ENCODE measurements at places on chromosomes 1 and 21.
A peak's percentile ranks its signal among the peaks of the same experiment; 100 is the strongest.

GRCh38 chr1:6178751-6179563, 1.2 kb downstream of the CHD5 start:
- peak; percentile 46 for ATAC-seq

DNA sequence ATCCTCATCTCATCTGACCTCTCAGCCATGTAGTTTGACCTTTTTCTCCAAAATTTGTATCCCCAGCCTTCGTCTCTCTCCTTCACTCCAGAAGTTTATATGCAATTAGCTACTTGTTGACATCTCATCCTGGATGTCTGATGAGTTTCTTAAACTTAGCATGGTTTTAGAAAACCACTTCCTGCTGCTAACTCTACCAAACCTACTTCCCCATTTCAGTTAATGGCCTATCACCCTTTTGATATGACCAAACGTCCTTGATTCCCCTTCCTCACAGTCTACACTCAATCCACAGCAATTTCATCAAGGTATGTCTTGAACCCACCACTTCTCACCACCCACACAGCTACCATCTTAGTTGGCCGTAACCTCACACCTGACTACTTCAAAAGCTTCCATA, 121.9 kb downstream of the LRRC40 start:
- no peak for ATAC-seq

- ATAC-seq = no peak
Measured at GRCh38 chr1:51924455-51924854, 45.9 kb upstream of the NRDC start.

GRCh38 chr1:76998582-76999223, 131.4 kb downstream of the ST6GALNAC5 start:
- no peak for ATAC-seq

- no peak for ATAC-seq
Measured at GRCh38 chr21:36990508-36991205, 15.8 kb upstream of the RIPPLY3 start.

GRCh38 chr1:234208351-234208750, 164.9 kb upstream of the COA6 start:
- no peak for ATAC-seq

DNA sequence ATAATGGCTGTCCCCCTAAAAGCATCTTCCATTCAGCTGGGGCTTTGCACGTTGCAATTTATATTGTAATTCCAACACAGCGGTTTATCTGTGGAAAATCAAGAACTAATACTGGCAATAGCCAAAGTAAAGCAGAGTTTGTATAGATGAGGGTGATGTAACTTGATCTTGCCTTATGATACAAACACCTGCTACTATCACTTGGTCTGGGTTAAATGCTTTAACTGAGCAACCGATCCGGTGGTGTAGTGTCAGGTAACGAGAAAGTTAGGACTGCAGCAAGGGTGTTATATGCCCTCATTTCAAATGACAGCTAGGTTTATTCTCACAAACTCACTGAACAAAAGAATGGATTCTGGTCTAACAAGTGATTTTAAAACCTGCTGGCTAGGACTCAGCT, 47.3 kb upstream of the PLPPR4 start:
- no peak for ATAC-seq

GRCh38 chr1:105427543-105427942, 1628.9 kb upstream of the PRMT6 start:
- no peak for ATAC-seq

GRCh38 chr1:205442051-205442725, 13.7 kb downstream of the BLACAT1 start:
- no peak for ATAC-seq

DNA sequence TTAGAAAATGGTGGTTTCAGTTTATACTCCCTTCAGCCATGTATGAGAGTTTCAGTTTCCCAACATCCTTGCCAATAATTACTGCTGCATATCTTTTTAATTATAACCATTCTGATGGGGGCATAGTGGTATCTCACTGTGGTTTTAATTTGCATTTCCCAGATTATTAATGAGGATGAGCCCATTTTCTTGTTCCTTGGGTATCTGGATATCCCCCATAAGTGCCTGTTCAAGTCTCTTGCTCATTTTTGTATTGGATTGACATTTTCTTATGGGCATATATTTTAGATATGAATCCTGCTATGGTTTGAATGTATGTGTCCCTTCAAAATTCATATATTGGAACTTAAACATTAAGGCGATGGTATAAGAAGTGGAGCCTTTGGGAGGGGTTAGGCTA, 1.6 kb upstream of the ZMYM6 start:
- no peak for ATAC-seq

DNA sequence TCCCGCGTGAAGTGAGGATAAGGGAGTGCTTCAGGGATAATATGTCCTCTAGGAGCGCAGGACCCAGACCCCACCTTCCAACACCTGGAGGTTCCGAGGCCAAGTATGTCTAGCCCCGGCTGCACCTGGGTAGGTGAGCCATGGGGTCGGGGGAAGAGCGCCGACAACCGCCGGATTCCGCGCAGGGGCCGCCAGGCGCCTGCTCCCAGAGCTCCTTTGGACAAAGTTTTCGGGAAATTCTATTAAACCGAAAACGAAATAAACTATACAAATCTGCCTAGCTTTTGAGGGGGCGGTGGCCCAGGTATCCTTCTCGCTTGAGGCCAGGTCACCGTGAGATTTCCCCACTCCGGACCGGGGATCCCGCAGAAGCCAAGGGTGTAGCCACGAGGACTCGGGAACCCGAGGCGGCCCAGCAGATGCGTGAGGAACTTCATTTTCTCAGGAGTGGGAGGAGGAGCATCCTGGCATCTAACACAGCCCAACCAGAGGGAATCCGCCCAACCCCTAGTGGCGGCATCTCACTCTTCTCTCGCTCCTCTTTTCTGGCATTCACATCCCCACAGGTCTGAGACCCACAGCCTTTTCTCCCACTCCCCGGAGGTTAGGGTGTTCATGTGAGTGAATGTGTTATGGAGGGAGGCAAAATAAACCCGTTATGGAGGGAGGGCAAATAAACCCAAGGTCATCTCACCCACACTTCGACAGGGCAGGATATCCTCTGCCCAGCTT, 2.3 kb upstream of the DMRTA2 start:
- no peak for ATAC-seq

DNA sequence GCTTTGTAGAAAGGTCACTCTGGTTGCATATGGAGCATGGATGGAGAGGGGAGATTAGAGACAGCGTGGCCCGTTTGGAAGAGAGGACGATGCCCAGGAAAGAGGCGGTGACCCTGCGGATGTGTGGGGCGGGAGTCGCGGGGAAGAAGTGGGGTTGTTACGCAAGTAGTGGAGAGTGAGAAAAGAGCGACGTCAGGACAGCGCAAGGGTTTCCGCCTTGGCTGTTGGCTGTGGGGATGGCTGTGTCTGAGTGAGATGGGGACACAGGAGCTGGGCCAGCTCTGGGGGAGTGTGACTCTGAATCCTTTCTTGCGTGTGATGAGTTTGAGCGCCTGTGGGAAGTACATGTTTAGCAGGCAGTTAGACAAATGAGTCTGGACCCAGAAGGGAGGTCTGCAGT, 3.8 kb downstream of the B4GALT2 start:
- ATAC-seq = no peak

DNA sequence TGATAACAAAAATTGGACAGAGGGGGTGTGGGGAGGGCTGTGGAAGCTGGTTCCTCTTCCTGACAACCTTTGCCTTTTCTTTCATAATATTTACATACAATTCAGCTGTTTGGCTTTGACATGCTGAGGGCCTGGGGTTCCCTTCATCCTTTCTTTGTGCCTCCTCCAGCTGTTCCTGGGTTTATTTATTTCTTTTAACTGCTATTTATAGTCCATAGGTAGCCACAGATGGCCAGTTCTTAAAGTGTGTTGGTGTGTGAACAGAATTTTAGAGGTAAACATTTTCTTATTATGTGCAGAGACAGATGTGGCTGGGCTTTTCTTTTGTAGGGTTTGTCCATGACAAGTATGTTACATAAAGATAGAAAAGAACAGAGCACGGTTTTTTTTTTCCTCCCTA, 34.1 kb upstream of the CNIH3 start:
- no peak for ATAC-seq

GRCh38 chr1:157114183-157115121, 14.8 kb upstream of the ETV3L start:
- ATAC-seq = no peak

DNA sequence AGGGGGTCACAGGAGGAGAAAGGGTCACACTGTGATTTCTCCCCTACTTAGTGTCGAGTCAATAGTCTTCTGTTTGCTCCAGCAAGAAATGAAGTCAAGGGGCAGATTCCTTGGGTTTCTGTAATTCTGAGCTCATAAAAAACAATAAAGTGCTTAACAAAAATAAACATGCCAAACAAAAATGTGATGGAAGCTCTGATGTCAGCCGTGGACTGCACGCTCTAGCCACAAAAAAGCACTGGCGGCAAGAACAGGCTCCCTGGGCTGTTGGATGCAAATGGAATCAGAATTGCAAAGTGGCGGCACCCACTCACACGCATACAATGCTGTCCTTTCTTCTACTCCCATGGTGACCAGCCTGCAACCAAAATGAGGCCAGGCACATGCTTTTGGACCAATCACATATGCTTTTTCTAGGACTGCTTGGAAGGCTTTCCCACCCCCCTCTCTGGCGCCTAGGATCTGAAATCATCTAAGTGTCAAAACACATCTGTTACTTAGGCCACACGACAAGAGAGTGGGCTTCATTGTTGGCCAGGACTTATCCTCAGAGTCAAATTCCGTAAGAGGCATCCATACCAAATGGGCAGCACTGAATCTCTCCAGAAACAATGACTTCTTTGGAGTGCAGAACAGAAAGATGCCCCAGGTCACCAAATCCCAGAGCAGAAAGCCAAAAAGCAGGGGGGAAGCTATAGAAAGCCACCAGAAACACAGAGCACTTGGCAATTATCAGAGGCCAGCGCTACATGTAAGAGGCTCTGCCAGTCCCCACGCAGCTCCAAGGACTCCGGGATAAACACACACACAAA, 9.2 kb downstream of the C1orf198 start:
- peak; percentile 85 for ATAC-seq

GRCh38 chr1:222522105-222522915, 25.6 kb downstream of the HHIPL2 start:
- no peak for ATAC-seq

DNA sequence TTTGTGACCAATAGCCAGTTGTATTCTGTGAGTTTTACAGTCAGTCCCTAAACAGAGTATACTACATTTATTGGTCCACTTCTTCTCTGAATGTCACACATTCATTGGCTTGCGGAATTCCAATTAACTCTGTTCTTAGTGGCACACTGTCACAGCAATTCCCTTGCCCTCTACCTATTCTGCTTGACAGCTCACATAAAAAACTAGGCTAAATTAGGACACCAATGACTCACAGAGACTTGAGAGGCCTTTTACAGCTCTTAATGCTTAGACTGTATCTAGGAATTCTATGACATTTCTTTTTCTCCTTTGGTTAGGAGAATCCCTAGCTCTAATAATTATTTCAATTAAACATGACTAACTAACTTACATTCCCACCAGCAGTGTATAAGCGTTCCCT, 104.1 kb downstream of the NEGR1 start:
- peak; percentile 87 for ATAC-seq

DNA sequence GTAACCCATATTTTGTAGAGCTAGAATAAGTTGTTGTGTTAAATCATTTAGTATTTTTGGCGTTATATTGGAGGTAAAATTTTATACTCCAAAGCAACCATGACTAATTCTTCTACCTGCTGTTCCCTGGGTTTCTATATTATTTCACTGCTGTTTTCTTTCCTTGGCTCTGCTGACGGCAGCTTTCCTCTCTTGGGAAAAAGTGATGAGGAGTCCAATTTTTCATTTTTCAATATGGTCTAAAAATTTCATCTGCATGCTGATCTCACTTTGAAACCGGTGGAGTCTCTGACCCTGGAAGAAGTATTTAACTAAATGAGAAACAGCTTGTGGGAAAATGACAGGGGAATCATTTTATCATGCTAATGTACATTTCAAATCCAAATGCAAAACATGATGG, 110.2 kb downstream of the IFI44 start:
- ATAC-seq = no peak

GRCh38 chr1:220552672-220553260, 24.8 kb downstream of the MARK1 start:
- peak; percentile 41 for ATAC-seq

DNA sequence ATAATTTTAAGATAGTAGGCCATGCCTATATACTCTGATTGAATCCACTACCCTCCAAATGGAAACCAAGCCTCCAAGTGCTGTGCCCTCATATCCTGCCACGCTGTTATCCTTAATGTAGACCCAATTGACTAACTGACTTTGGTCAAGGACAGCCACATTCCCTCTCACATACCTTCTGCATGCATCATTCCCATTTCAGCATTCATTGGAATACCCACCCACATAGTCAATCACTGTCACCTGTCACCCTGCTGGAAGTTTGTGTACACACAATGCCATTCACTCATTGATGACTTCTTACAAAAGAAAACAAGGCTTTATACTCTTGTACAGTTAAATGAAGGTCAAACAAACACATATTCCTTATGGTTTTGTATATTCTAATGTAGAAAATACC, 221.1 kb upstream of the PBX1 start:
- ATAC-seq = no peak

GRCh38 chr1:117843791-117844190, 85.6 kb downstream of the GDAP2 start:
- ATAC-seq = no peak

DNA sequence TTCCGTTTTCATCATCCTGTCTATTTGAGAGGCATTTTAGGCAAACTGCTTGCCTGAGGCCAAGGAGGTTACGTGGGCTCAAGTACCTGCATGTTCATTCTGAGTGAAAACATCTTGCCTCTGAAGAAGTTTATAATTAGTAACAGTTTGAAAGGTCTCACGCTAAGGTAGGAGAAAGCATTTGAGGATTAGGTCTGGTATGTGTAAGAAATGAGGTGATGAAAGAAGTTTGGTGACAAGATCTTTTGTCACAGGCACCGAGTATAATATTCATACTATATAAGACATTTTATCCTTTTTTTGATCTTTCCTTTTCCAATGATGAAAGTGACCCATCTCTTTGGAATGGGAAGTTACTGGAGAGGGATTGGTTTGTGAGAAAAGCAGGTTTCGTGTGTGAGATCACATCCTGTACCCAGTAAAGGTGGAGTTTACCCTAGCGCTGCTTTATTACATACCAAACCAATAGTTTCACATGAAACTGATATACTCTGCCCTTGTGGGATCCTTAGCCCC, 98.7 kb upstream of the PDC start:
- ATAC-seq = no peak

DNA sequence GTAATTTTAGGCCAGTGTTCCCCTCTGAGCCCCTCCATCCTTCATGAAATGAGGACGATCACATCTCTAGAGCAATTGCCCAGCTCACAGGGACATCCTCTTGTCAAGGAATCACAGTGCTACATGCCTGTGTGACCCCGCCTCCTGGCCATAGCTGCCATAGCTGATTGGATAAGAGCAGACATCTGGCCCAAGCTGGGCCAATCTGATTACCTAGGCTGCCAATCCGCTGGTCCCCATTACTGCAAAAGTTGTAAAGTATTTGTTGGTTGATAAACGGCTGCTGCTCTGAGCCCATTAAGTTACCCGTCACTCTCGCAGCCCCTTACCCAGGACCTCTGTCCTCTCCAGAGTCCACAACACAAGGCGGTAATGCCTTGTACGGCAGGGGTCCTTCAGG, 8.3 kb downstream of the NT5C1A start:
- no peak for ATAC-seq

All from motor neuron (in vitro differentiated cells).